WERI-Rb-1 (cell line): ENCODE measurements at places on chromosomes 5 and 9.

- no peak for DNase-seq
Measured at GRCh38 chr5:123223921-123224320, 134.9 kb downstream of the PRDM6 start.

DNA sequence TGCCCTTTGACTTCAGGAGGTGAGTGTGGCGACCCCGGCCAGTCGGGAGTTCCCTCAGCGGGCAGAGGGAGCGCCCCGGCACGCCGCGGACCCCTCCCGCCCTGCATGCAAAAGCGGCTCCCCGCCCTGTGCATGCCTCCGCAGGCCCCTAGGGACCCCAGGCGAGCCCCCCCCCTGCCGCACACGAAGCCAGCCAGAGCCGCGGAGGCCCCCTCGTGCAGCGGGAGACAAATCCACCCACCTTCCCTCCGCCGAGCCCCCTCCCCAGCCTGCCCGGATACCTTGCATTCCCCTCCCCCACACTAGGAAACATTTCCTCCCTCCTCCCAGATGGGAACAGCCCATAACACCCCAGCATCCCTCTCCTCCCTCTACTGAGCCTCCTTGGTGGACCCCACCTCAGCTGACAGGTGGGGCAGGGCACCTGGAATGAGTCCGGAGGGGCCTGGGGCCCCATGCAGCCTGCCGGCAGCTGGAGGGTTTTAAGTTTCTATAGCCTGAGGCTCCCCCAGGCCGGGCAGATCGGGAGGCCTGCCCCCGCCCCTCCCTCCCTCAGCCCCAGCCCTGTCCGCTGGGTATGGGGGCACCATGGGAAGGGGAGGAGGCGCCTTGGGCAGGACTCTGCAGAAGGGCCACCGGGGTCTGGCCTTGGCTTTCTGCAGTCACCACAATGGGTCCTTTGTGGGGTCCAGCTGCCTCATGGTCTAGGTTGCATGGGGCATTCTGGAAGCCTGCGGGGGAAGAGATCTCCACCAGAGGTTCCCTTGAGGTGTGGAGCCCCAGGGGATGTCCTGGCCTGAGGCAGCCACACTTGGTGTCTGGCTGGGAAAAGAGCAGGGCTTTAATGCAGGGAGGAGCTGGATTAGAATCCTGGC lies 601 bp downstream of the ERGIC1 start:
- DNase-seq = no peak

GRCh38 chr9:124040935-124041816 lies 29.6 kb downstream of the LHX2 start:
- DNase-seq = peak; percentile 76

- DNase-seq = no peak
Measured at GRCh38 chr5:159227452-159227851, 18.1 kb upstream of the RNF145 start.

DNA sequence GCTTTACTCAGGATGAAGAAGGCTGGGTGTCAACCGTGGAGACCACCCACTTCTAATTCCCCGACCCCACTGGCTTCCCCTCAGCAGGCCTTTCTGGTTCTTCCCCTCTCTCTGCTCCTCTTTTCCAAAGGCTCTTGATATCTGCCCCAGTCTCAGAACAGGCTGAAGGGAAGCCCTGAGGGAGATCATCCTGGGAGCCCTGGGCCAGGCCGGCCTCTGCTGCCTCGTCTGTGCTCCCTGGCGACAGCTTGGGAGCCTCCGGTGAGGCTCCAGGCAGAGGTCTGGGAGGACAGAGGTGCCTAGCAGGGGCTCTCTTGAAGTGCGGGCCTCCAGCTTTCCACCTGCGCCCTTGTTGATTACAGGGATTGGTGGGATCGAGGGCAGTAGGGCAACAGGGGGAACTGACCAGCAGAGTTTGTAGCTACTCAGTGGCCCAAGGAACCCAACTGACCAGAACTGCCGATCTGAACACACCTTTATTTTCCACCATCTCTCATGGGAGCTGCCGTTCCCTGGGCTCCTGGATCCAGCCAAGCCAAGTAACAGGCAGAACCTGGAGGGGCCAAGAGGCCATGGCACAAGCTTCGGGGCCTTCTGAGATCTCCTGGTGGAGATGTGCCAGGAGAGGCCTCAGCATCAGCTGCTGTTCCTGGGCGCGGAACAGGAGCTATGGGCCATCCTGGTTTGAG lies 198.5 kb downstream of the CACNA1B start:
- DNase-seq = no peak

GRCh38 chr9:84748112-84748511 lies 78.6 kb downstream of the NTRK2 start:
- DNase-seq = no peak

DNA sequence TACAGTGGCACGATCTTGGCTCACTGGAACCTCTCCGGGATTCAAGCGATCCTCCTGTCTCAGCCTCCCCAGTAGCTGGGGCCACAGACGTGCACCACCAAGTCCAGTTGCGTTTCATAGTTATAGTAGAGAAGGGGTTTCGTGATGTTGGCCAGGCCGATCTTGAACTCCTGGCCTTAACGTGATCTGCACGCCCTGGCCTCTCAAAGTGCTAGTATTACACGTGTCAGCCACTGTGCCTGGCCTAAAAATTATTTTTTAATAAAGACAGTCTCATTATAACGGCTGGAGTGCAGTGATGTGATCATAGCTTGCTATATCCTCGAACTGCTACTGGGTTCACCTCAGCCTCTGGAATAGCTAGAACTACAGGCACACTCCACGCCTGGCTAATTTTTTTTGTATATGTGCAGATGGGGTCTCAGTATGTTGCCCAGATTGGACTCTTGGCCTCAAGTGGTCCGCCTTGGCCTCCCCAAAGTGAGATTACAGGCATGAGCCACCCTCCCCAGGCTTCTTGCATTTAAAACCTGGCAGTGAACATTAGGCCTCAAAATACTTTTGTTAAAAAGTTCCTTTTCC lies 4.4 kb downstream of the NPM1 start:
- no peak for DNase-seq

DNA sequence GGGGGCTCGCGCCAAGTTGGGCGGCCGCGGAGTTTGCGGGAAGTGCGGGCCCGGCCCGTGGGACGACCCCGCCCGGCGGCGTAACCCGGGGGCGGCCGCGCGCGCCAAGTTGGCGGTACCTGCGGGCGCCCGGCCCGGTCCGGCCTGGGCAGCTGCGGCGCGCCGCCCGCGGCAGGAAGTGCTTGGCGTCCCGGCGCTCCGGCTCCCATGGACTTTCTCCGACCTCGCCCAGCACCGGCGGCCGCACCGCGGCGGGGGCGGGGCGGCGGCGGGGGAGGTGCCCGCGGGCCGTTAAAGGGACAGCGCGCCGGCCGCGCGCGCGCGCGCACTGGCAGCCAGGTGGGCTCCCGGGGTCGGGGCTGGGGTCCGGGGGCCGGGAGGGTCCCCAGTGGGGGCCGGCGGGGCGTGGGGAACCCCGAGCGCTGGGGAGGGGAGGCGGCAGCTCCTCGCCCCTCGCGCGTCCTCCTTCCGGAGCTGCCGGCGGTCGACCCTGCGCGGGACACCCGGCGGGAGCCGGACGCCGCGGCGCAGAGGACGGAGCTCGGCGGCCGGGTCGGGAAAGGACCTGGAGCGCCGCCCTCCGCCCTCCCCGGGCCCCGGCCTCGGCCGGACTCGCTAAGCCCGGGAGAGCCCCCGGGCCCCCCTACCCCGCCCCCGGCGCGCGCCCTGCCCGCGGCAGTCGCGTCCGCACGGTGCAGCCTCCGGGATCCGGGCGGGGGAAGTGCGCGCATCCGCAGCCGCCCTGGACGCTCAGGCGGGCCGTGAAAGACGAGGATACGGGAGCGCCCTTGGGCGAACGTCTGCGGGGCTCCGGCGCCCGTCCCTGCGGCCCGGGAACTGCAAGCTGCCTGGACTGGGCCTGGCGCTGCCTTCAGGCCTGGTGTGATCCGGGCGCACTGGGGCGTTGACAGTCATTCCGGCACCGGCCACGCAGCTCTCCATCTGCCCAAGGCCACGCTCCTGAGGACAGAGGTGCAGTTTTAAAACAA lies at the start of gene NACC2:
NACC2 (minus strand) TSS at position 220 of the 989 bp plus-strand sequence. CDS start 44,768 bp downstream, outside the sequence.
- peak; percentile 61 for DNase-seq

- DNase-seq = no peak
Measured at GRCh38 chr9:125444166-125444565, 182.5 kb downstream of the GAPVD1 start.

GRCh38 chr5:180860273-180860886 lies 696 bp downstream of the ZFP62 start:
- peak; percentile 15 for DNase-seq

- no peak for DNase-seq
Measured at GRCh38 chr5:32311404-32312196, 1.1 kb downstream of the MTMR12 start.

- DNase-seq = peak; percentile 30
Measured at GRCh38 chr9:125189011-125189360, 617 bp downstream of the PPP6C start.

GRCh38 chr5:133154274-133155075 lies 102.7 kb downstream of the HSPA4 start:
- peak; percentile 39 for DNase-seq

GRCh38 chr9:84754881-84755280 lies 85.4 kb downstream of the NTRK2 start:
- no peak for DNase-seq

DNA sequence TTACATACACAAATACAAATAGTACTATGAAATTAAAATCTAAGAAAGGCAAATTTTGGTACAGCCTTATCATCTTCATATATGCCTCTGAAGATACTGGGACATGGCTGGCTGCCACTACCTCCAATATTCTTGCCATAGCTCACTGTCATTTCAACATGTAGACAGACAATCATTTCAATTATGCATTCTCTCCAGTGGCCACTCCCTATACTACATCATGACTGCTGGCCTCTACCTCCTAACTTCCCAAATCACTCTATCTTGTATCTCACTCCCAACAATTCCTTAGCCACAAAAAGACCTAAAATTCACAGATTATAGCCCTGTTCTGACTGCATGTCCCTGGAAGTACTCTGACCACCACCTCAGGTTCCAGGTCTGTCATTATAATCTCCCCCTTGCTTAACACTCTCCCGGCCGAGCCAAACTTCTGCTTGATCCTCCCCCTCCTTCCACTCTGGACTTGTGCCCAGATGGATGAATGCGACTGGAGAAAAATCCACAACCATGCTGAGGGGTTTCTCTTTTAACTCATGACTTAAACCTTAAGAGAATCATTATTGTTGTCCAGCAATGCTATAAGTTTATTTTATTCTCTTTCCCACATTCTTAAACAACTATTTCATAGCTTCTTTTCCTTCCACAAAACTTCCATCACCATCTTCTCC lies 225.3 kb upstream of the TLE4 start:
- DNase-seq = no peak

DNA sequence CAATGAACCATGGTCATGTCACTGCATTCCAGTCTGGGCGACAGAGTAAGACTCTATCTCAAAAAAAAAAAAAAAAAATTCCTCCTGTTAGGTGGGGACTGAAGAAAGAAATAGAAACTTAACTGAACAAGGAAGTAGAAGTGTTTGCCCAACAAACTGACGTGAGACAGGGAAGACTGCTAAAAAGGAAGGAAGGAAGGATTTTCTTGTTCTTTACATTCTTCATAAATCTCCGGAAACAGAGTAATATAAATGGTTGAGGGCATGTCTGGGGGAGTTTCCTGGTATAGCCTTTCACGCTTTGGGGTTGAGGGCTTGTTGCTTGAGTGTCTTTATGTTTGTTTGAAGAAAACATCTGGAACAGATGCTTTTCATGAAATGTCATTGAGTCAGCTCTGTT lies 3.1 kb downstream of the TOR1B start:
- no peak for DNase-seq

DNA sequence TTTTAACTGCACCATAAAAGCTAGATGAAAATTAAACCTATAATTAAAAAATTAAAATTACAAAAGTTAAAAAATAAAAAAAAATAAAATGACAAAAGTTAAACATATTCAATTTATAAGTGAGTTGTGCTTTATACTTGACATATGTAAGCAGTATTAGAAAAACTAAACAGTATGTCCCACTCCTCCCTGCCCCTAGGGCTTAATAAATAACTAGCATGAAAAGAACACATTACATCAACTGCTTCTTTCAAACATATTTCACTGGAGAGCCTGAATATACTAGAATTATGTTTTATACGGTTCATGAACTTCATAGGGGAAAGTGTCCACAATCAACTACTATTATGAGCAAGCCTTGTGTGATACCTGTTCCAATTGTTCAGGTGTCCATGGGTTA lies 47.6 kb downstream of the ECPAS start:
- no peak for DNase-seq

GRCh38 chr5:115136294-115136693 lies 33.4 kb downstream of the TRIM36 start:
- DNase-seq = no peak
